ENCODE measurements at places on chromosomes 12 and 14.
A peak's percentile ranks its signal among the peaks of the same experiment; 100 is the strongest.

DNA sequence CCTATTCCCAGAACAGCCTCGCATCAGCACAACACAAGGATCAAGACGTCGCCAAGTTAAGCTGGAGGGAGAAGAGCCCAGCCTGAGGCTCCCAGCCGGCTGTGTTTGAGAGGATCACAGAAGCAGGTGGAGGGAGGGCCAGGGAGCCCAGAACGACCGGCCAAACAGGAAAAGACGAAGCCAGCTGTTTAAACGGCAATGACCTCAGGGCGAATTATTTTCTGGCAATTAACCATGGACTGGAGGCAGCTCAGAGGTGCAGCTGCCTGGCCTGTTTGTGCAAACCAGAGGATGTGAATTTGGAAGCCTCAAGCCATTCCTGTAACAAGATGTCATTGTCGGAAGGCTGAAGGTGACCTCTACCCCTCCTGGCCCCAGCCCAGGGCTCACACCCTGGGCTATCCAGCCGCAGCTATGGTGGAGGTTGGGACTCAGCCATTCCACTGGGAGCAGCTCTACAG is 175.8 kb upstream of the PRMT8 start:
- DNase-seq: peak; percentile 85

- DNase-seq: no peak
These were observed 107.6 kb downstream of the PTCSC3 start for GRCh38 chr14:36068777-36069534.

DNA sequence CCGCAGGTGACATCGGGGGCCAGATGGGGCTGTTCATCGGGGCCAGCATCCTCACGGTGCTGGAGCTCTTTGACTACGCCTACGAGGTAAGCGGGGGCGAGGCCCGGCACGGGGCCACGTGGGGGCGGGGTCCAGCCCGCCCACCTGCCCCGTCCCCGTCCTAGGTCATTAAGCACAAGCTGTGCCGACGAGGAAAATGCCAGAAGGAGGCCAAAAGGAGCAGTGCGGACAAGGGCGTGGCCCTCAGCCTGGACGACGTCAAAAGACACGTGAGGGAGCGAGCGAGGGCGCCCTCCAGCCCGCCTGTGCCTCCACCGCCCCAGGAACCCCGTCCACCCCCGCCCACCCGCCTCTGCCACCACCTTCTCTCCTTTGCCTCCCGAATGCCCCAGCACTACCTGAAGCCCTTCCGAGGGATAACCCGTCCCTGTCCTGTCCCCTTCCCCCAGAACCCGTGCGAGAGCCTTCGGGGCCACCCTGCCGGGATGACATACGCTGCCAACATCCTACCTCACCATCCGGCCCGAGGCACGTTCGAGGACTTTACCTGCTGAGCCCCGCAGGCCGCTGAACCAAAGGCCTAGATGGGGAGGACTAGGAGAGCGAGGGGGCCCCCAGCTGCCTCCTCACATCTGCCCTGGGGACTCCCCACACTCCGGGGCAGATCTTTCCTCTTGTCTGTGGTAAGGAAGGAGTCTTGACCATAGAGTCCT is 3.9 kb upstream of the SMARCD1 start:
- DNase-seq: no peak

- DNase-seq: no peak
These were observed 20.2 kb downstream of the CD163 start for GRCh38 chr12:7483343-7483742.

- DNase-seq: no peak
These were observed 291.4 kb upstream of the OR4E1 start for GRCh38 chr14:21965042-21965441.
